Right lobe of liver (tissue), 6 donors: ENCODE measurements at places on chromosomes 2 and 18.

GRCh38 chr2:86466306-86466705 lies 25.1 kb downstream of the KDM3A start:
- DNase-seq: no peak

- DNase-seq: no peak
These were observed 96.2 kb downstream of the GALNT3 start for GRCh38 chr2:165697748-165698443.

DNA sequence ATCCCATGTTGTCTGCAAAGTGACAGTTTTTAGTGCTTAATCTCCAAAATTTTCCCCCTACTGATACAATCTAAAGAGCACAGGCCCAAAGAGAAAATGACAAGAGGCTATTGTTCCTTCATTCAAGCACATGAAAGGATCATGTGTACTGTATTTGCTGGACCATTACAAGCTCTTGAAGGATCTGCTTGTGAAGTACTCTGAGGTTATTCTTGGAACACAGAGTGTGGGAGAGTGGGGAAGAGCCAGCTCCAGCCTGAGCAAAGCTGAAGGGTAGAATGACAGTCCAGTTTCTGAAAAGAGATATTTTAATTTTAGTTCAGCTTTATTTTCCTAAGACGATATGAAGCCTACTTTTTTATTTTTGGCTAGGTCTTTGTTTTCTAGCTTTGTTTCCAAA lies 112.2 kb downstream of the GALNT3 start:
- no peak for DNase-seq

DNA sequence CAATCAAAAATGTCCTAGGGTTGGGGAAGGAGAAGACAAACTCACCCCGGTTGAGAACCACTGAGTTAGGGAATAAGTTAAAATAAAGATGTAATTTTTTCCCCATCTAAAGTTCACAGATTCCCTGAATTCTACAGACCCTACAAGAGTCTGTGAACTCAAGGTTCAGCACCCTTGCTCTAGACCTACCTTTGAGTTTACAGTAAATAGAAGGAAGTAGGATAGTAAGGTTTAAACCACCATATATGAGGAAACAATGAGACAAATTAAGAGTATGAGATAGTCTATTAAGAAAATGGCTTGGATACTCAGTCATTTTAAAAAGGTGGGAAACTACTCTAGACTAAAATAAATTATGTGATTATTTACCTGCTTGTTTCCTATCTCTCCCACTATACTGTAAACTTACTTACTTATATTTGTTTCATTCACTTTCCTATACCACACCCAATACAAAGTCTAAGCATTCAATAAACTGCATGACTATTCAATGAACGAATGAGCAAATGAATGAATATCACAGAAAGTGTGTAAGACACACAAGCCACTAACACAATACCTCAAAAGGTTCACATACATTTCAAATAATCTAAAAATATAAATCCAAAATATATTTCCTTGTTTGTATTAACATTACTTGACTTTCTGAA lies 13.4 kb downstream of the VPS54 start:
- DNase-seq: no peak

DNA sequence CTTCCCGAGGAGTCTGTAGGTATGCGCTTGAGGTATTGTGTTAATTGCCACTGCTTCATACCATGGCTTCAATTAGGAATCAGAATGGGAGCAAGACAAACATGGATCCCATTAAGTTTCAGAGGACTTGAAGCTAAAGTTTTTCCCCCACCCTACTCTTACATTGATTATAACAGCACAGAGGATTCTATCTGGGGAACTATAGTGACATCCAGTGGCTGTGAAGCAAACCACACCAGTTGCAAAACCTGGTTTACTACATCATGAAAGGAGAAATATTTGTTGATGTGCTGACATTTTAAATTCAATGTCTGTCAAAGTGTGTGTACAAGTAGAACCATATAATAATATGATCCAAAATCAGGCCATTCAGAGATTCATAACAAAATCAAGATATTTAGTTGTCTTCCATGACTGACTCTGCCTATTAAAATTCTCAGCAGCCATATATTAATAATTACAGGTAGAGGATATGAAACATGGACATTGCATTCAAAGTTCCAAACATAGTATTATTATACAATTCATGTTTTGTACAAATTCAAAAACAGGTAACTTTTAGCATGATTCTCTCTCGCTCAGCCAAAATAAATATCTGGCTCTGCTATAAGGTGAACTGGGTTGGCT lies 82.9 kb downstream of the GRB14 start:
- no peak for DNase-seq

GRCh38 chr2:96225016-96225533 lies 16.4 kb upstream of the STARD7 start:
- no peak for DNase-seq

DNA sequence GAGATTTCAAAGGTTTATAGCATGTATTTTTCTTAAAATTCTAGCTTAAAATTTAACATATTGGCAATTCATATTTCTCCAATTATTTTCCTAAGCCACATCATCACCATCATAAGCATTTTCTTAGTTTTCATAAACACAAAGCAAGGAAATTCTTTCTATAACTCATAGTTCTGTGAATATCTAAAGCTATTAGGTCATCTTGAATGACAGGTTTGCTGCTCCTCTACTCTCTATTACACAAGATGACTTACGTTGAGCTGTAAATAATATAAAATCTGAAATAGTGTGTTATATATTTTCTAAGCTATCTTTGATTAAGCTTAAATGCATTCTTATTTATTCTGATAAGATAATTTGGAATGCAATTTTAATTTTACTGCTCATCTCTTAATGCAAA lies 984.6 kb upstream of the CNTNAP5 start:
- DNase-seq: no peak

GRCh38 chr2:134123332-134123731 lies 130.5 kb upstream of the MGAT5 start:
- DNase-seq: no peak

- DNase-seq: no peak
These were observed 29.8 kb downstream of the STARD6 start for GRCh38 chr18:54327818-54328217.

- DNase-seq: no peak
These were observed 60.1 kb downstream of the LIMS1 start for GRCh38 chr2:108594132-108594981.

GRCh38 chr2:88871336-88871735 lies 179.9 kb downstream of the RPIA start:
- DNase-seq: no peak

GRCh38 chr18:13538630-13539029 lies 187.7 kb downstream of the FAM210A start:
- DNase-seq: no peak

DNA sequence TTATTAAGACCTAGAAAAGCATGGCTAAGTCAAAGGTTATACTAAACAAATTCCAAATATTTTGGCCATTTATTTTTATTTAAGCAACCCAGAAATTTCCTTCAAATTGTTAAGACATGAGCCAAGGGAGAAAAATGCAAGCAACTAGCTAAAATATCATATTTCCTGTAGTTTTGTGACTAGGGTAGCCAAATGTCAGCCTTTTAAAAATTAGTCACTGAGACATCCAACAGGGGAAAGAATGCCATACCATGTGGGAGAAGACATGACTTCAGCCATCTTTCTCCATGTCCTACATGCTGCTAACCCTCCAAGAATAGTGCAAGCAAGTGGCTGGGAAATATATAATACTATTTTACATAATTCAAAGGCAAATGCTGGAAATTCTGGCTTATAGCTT lies 197.9 kb downstream of the DSEL start:
- DNase-seq: no peak

- no peak for DNase-seq
These were observed 180.7 kb upstream of the ID2 start for GRCh38 chr2:8501061-8501720.
